ENCODE measurements at places on chromosomes 1 and 21.

GRCh38 chr1:109242387-109242786 is 7.0 kb upstream of the CELSR2 start:
- DNase-seq: no peak

- no peak for DNase-seq
Observed at GRCh38 chr1:201335174-201335870, 42.2 kb downstream of the TNNT2 start.

- DNase-seq: no peak
Observed at GRCh38 chr1:244010191-244010590, 40.9 kb upstream of the ZBTB18 start.

GRCh38 chr1:240927821-240928220 is 315.9 kb upstream of the GREM2 start:
- DNase-seq: no peak

DNA sequence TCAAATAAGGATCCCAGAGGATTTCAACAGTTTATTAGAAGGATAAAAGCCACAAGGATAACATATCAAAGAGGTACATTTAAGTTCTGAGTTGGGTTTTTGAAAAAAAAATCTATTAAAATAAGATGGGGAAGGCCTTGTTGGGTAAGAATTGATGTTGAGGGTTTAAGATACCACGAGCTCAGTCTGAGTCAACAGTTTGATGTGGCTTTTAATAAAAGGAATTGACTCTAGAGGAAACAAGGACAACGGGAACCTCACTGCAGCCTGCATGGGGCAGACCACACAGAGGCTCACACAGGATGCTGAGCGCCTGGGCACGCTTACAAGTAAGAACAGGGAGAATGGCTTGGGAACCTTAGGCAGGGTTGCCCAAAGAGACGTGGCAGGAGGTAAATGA is 107.5 kb downstream of the TIAM1 start:
- DNase-seq: no peak

GRCh38 chr1:156356875-156357534 is 12.0 kb upstream of the RHBG start:
- DNase-seq: no peak

- DNase-seq: no peak
Observed at GRCh38 chr1:22778408-22778807, 67.8 kb downstream of the EPHB2 start.

- DNase-seq: no peak
Observed at GRCh38 chr1:20840731-20841130, 53.6 kb upstream of the HP1BP3 start.
